H54 (cell line): ENCODE measurements at places on chromosomes 5 and 9.

GRCh38 chr9:117151716-117152115 lies 263.1 kb downstream of the ASTN2 start:
- no peak for DNase-seq

GRCh38 chr9:21994556-21995005 lies at the start of gene CDKN2B-AS1:
Gene CDKN2B-AS1 (plus strand): TSS chr9:21994791.
- no peak for DNase-seq

- DNase-seq = no peak
Measured at GRCh38 chr9:129351058-129351641, 173.1 kb upstream of the IER5L start.

GRCh38 chr5:59654691-59655090 lies 238.8 kb downstream of the PDE4D start:
- no peak for DNase-seq

DNA sequence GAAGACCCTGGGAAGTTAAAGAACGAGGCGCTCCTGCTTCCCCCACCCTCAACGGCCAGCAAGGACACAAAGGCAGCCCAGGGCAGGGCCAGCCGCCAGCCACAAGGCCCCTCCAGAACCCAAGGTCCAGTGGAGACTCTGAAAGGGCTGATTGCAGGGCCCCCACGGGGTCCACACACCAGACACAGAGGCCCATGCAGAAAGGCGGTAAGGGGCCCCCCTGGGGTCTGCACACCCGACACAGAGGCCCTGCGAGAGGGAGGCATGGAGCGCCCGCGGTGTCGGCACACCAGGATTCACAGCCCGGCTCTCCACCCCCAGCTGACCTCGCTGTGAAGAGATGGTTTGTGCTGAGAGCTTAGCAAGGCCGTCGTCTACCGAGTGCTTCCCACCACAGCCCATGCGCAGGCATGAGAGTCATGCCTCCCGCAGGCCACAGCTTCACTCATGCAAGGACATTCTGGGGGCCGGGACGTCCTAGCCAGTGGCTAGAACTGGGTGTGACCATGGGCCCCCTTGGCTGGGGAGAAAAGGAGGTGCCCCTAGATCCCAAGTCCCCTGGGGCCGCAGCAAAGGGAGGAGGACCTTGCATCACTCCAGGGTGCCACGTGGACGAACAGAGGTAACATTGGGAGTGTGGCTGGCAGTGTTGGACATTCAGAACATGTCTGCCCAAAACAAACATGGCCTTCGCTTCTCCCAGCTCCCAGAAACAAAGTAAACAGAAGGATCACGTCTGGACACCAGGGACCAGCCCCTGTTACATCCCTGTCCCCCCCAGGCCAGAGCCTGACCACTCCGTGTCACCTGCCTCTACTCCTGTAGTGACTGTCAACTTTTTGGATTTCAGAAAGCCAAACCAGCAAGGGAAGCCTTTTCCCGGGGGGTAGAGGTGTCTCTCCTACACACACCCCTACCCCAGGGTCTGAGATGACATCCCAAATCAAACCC lies 9.8 kb downstream of the BRD3 start:
- no peak for DNase-seq
